ENCODE measurements at places on chromosomes 5 and 9.

DNA sequence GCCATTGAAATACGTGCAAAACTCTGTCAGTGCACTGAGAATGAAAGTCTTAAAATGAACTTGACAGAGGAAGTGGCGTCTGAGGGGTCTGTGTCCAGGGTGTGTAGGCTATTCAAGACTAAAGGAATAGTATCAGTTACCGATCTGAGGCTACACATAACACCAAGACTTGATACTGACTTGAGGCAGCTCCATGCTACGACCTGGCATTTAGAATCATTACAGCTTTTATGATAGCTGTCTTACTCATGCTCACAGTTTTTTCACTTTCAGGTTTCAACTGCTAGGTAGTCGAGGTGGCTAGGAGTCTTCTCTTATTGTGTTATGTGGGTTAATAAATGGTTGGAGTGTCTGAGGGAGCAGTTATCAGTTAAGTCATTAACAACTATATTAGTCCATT is 92.8 kb upstream of the SLCO6A1 start:
- DNase-seq, result no peak

- DNase-seq, result no peak
Observed at GRCh38 chr9:8429157-8429556, 629.6 kb upstream of the DMAC1 start.

- no peak for DNase-seq
Observed at GRCh38 chr5:437281-437771, 5.7 kb upstream of the EXOC3 start.

DNA sequence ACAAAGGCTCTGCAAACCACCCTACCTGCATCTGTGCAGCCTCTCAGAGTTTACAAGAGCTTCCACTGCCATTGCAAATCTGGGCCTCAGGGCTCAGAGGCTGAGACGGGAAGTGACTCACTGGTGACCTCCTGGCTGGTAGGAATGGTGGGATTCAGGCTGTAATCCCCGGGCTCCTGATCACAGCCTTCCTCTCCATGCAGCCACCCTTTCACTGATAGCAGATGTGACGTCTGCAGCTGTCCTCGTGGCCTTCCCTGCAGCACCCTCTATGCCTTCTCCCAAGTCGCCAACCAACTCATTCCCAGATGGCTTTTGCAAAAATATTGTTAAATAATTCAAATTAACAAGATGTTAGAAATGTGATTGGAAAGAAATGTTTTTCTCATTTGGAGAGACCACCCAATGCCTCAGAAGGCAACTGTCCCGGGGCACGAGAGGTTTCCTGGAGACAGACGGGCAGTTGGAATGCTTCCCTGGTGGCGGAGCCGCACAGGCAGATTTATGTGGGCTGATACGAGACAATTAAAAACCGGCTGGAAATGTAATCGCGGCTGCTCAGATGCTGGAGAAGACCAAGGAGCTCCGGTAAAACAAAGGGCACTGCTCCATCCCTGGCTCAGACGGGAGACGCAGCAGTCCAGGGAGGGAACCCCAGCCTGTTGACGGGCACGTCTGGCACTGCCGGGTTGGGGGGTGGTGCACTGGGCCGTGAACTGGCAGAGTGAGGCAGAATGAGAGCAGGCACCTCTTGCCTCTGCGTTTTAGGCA is 34.4 kb upstream of the SLC25A51 start:
- no peak for DNase-seq

DNA sequence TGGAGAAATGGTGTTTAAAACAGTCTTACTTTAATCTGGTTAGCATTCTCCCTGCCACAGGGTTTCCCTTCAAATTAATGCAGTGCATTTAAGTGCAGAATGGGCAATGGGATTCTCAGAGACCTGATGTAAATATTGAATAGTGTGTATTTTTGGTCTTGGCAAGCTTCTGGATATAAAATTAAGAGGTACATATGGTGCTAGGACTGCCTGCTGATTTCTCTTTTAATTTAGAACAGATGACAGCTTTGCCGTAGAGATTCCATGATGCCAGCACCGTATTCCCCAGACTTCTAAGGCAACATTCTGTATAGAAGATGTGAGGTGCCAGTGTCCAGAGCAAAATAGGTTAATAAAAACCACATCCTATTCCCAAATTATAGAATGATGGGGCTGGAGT is 1.9 kb downstream of the MTAP start:
- DNase-seq, result no peak

- DNase-seq, result no peak
Observed at GRCh38 chr5:135441919-135442318, 5.2 kb downstream of the DCANP1 start.

DNA sequence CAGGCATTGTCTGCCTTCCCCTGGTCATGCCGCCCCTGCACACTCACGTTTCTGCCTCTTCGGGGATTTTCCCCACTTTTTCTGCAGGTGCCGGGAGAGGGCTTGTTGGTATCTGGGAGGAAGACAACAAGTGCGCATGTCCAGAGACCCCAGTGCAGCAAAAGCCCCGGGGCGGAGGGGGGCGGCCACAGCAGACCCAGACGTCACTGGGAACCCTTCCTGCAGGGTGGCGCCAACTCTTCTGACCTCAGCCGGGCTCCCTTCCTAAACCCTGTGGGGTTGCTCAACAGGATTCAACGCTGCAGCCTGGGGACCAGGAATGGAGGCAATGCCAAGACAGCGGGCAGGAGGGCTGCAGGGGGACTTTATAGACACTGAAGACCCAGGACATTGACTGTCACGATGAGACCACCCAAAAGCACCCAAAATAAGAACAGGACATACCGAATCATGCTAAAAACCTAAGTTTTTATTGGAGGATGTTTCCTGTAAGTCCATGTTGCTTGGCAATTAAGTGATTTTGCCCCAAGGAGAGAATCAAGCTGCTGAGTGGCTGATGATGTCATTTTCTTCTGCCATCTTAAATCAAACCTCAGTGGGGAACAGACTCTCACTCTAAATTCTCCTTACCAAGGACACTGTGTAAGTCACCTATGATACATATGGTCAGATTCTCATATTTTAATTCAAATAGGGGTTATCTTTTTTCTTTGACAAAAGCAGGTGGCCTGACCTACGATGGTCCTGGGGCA is 62.9 kb upstream of the SIMC1 start:
- no peak for DNase-seq

DNA sequence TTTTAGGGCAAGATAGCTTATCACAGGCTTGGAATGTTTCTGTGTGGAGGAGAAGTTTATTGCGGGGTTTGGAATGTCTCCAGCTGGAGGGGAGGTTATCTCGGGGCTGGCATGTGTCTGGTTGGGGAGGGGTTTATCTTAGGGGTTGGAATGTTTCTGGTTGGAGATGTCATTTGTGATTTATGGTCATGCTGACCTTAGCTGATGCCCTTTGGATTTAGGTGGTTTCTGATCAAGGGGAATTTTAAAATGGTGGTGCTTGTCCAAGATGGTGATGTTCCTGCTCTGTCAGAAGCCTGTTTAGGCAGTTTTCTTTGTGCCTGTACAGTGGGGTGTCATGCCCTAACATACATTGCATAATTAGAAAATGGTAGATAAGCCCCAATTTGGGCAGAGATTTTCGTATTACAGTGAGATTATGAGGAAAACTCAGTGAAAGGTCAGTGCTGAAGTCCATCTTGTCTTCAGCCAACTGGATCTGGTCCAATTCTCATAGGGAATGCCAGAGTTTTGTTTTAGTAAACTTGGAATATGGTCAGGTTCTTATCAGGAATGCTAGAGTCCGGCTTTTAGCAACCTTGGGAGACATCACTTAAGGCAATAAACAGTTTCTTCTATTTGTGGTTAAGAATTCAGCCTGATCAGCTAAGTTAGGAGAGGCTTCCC is 14.3 kb downstream of the CDK20 start:
- no peak for DNase-seq

GRCh38 chr5:172188893-172189692 is 1.1 kb upstream of the STK10 start:
- no peak for DNase-seq

DNA sequence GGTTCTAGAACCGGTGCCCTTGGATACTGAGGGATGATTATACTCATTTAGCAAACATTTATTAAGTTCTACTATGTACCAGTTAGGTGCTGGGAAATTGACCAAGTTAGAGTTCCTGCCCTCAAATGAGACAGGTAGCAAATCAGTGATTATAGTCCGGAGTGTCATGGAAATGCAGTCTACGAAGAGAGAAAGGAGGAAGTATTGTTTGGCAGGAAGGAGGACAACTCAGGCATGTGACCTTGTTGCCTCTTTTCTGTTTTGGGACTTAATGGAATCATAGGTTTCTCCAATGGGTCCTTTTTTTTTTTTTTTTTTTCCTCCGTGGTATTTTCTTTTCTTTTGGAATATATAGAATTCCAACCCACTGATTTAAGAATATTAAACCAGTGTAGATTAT is 28.0 kb downstream of the OSTF1 start:
- no peak for DNase-seq

- DNase-seq, result no peak
Observed at GRCh38 chr5:158471535-158471924, 612.6 kb upstream of the CLINT1 start.

- DNase-seq, result no peak
Observed at GRCh38 chr9:94643176-94643575, 3.9 kb upstream of the FBP1 start.

DNA sequence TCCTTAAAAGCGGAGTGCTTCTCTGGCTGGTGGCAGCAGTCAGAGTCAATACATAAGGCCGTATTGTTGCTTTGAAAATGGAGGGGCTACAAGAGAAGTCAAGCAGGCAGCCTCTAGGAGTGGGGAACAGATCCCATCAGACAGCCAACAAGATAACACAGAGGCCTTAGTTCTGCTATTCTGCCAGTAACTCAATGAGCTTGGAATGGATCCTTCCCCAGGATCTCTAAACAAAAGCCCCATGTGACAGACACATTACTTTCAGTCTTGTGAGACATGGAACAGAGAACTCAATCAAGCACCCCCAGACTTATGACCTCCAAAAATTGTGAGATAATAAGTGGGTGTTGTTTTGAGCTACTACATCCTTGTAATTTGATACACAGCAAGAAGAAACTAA is 158.6 kb downstream of the RFX3 start:
- DNase-seq, result no peak

DNA sequence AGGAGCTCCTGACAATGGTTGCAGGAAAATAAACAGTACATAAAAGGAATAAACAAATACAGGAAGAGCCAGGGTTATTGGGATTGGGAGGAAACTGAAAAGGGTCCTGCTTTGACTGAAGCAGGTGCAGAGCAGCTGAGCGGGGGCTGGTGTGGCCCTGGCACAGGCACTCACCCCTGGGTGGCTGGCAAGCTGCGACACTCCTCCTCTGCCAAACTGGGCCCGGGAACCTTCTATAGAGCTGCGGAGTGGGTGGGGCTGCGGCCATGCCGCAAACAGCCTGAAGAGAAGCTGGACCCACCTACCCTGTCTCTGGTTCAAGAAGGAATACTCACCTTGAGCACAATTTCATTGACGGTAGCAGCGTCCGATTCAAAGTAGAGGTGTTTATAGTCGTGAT is 182.5 kb downstream of the GAPVD1 start:
- DNase-seq, result no peak

GRCh38 chr9:75461183-75461582 is 372.9 kb downstream of the OSTF1 start:
- no peak for DNase-seq

DNA sequence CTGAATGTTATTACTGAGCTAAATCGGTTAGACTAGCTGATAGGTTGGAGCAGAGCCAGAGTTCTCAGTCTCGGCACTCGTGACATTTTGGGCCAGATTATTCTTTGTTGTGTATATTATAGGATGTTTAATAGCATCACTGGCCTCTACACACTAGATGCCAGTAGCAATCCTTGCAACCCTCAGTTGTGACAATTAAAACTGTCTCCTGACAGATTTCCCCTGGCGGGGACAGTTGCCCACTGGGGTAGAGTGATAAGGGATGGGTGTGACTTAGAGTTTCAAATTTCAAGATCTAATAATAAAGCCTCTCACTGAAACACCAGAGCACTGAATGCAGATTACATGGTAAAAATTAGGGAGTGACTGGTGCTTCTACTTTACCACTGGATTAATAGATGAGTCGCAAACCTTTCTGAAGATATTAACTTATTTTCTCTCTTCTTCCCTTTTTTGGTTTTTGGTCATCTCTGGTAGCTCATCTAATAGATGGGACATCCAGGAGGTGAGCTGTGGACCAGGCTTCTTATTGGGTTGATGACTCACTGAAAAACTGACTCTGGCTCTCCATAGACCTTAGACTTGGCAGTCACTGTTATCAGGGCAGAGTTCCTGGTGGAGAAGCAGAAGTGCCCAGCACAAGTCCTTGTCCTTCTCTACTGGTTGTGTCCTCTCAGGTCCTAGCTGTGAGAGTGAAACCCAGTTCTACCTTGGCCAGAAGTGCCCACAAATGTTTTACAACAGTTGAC is 150.3 kb downstream of the UNC13B start:
- no peak for DNase-seq

DNA sequence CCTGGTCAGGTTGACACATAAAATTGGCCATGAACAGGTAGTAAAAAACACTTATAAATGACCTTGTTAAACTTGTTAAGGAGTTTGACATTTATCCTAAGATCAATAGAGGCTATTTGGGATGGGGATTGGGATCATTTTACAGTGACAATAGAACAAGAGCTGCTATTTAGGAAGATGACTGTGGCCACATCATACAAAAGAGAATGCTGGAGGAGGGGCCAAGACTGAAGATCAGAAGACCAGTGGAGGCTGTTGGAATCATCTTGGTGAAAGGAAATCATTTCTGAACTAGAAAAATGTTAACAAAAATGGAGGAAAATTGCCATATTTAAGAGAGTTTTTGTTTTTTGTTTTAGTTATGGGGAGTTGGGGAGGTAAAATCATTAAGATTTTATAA is 304.8 kb upstream of the TLE4 start:
- DNase-seq, result no peak

GRCh38 chr5:10456583-10457420 is 15.1 kb downstream of the ROPN1L start:
- no peak for DNase-seq

GRCh38 chr5:135117590-135117989 is 83.6 kb upstream of the PITX1 start:
- no peak for DNase-seq

GRCh38 chr5:77778881-77779438 is 2.8 kb upstream of the TBCA start:
- DNase-seq, result no peak

DNA sequence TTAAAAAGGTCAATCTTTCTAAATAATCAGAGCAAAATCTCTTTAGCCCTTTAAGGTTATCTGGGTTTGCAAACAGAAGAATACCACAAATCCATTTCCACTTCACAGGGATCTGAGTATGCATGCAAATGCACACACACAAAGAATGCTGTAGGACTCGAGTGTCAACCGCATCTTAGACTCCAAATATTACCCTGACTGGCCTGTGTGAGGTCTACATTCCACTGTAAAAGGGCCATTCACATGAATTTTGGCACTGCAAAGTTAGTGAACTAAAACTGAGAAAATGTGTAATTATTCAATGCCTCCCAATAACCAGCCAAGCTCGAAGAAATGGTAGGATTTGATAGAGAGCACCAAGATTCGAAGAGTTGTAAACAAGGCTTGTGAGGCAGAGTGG is 199.9 kb downstream of the AGTPBP1 start:
- no peak for DNase-seq

GRCh38 chr9:129232839-129233591 is 55.0 kb upstream of the IER5L start:
- no peak for DNase-seq

GRCh38 chr5:133881576-133882388 is 86.6 kb downstream of the C5orf15 start:
- no peak for DNase-seq

Data from activated T-cell treated with anti-CD3 and anti-CD28 coated beads for 4 hours (primary cell).